ENCODE measurements at places on chromosomes 11 and 22.

- no peak for DNase-seq
Measured at GRCh38 chr22:46861468-46862367, 99.3 kb downstream of the TBC1D22A start.

GRCh38 chr22:28440592-28441390, 238.8 kb downstream of the TTC28 start:
- DNase-seq, result peak; percentile 47

- no peak for DNase-seq
Measured at GRCh38 chr11:107272561-107272960, 185.1 kb downstream of the CWF19L2 start.

DNA sequence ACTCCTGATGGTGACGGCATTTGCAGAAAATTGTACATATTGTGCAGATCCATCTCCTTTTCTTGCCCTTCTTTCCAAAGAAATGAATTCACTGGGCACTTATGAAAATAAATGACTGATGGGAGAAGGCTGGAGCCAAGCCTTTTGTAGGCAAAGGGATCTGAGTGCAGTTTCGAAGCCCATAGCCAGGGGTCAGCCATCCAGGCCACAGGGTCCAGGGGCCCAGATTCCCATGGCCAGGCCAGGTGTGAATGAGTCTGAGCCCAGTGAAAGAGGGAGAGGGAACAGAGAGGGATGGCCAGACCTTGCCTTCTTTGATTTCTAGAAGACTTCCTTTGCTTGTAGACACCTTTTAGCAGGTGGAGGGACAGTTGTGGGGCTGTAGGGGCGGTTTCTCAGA, 209.1 kb downstream of the KIRREL3 start:
- no peak for DNase-seq

DNA sequence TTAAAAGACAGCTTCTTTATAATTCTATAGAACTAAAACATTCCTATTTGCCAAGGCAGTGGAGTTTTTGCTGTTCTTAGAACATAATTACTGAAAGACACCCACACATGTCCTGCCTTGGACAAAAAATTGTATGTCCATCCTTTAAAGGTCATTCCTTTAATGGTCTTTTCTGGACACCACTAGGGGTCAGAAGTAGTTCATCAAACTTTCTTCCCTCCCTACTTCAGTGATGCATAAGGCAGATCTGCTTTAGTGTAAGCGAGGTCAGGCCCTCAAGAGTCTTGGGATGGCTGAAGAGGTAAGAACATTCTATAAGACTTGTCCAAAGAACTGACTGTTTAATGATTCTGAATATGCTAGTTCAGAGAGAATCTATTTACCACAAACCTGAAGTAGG, 4.3 kb upstream of the OR51V1 start:
- peak; percentile 86 for DNase-seq

- no peak for DNase-seq
Measured at GRCh38 chr11:128901653-128902514, 10.7 kb downstream of the KCNJ5 start.

DNA sequence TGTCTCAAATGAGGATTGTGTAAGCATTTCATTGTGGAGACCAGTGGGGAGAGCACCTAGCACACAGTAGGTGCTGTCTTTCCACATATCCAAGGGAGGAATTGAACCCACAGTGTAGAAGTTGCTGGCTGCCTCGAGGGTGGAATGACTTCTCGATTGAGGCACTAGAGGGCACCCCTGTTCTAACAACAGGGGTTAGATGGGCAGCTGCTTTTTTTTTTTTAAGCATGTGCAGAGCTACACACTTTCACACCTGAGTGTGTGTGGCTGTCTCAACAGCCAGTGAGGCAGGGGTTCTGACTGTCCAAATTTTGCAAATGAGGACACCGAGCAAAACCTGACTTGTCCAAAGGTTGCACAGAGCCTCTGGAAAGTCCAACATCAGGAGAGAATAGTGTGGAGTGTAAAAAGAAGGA, 118.2 kb upstream of the CRYBB3 start:
- peak; percentile 19 for DNase-seq

GRCh38 chr11:119683783-119684182, 45.2 kb downstream of the NECTIN1 start:
- DNase-seq, result no peak

DNA sequence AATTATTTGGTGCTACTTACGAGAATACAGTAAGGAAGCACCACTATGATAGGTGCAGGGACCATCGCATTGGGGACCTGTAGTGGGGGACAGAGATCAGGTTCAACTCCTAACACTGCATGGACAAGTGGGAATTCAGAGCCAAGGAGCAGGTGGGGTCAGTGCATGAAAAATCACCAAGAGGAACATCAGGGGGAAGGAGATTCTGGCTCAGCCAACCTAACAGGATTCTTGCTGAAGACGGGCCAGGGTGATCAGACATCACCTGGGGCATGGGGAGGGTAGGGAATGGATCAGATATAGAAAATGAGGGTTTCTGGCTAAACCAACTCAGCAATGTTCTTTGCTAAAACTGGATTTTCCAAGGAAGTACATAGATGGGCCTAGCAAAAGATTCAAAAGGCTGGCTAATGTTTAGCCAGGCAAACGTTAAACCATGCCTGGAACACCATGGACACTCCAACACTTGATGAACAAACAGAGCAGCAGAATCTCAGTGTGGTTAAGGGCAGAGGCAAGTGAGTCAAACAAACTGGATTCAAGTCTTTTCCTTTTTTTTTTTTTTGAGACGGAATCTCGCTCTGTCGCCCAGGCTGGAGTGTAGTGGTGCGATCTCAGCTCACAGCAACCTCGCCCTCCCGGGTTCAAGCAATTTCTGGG, 70.0 kb downstream of the MICAL3 start:
- DNase-seq, result no peak

GRCh38 chr22:48901324-48901723, 926.3 kb downstream of the BRD1 start:
- DNase-seq, result no peak

DNA sequence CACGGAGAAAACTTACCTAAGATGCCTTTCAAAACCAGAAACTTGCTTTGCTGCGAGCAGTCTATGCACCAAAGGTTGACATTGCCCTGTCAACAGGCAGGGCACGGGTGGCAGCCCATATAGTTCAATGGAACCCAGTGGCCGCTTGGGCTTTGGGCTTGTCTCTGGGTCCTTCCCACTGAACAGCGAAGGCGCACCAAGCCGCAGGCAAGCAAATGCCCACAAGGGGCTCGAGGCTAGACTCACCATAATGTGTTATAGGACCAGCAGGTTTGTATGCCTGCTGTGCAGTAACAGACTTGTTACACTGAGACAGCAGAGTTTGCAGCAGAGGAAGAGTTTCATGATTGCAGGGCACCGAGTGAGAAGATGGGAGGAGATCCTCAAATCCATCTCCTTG, 20.3 kb downstream of the CLDN5 start:
- DNase-seq, result no peak

- no peak for DNase-seq
Measured at GRCh38 chr22:37007651-37008050, 11.6 kb downstream of the TST start.

DNA sequence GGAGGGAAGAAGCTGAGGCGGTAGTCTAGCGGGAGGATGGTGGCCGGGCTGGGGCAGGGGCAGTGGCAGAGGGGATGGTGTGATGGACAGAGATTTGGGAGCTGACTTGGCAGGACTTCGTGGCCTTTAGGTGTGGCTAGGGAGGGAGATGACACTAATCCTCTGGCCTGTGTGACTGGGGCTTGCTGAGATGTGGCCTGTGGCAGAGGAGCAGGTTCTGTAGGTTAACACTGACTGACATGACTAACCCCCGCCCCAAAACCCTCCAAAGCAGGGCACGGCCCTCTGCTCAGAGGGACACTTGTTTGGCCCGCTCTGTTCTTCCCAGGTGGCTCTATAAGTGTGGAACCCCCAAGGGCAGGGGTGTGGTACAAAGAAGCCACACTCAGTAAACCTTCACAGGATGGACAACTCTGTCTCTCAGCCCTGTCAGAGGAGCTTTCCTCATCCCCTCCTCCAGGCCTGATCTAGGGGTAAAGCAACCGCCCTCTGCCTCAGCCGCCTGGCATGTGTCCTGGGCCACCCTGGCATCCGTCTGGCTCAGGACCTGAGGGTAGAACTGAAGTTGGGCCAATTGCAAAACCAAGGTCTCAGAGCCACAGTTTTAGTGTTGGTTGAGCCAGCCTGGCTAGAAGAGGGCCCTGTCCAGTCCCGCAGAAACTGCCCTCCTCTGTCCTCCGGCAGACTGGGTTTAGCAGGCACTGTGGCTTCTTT, 15.6 kb downstream of the TOM1 start:
- no peak for DNase-seq

DNA sequence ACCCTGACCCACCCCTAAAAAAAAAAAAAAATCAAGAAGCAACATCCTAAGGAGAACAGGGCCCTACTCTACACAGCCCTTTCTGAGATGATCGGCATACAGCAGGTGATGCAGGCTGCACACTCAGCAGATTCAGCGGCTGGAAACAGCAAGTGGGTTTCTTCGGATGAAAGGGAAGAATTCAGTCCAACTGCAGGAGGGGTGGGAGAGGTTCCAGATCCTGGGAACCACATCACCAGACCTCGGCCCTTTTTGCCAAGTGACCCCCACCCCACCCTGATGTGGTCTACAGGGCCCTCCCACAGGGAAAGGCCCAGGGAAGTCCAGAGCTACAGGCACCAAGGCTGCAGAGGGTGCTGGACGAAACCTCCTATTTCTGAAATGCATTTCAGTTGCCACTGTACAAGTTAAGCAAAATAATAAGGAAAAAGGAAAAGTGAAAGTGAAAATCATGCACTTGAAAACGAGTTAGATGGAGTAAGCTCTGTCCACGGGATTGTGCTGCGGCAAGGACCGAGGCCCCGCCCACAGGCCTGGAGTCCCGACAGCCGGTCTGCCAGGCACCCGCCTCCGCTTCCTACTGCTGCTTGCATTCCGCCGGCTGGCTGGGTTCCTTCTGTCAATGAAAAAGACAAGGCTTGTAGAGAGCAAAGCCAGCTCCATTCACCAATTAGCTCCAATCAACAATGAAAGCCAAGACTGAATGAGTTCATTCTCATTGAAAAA, 16.0 kb upstream of the PHLDA2 start:
- peak; percentile 96 for DNase-seq

- DNase-seq, result no peak
Measured at GRCh38 chr11:35006389-35007128, 90.1 kb downstream of the PDHX start.

DNA sequence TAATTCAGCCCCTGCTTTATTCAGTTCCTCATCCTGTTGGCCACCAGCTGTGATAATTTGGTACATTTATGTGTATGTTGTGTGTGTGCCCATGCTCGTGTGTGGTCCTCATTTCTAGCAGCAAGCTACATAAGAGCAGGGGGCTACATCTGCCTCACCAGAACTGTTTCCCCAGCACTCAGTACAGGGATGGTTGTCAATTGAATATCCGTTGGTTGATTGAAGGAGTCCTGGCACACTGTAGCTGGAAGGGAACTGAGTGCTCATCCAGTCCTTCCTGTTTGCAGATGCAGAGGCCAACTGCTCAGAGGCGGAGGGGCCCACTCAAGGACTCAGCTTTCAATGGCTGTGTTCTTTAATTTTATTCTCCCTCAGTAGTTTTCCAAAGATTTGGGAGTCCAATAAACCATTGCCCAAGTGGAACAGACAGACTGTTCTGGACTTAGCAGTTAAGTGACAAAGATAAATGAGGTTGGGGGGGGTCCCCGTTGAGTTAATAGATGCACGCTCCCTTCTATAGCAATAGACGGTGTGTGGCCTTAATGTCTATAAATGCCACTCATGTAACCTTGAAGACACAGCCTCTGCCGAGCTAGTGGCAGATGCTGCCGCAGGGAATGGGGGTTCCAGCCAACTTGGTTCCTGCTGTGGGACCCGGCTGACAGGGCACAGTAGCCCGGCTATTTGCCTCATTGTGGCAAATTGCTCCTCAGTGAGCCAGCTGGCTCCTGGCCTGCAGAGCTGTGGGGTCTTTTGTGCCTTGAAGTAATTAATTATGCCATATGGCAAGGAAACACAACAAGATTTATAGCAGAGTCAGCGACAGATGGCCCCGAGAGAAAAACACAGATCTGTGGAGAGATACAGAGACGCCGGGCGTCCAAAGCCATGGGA, 71.4 kb upstream of the GRK3 start:
- no peak for DNase-seq

DNA sequence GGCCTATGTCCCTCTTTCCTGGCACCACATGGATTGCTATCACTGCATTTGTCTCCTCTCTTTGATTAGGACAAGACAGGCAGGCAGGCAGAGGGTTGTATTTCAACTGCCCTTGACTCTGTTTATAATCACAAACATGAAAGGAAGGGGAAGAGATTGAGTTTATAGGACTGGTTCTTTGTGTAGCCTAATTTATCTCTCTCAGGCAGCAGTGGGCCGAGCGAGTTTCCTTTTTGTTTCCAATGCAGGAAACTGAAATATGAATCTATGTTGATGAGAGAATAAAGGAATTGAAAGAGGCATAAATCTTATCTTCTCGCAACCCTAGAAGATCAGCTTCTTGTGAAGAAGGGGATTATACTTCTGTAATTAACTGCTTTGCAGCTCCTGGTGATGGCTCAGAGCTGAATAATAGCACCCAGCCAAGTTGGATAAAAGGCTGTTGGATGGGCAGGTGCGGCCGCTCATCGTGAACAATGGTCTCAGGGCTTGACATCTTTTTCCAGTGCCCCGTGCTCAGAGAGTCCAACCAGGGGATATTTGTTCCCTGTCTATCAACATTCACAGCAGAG, 80.6 kb upstream of the SYT13 start:
- DNase-seq, result no peak

DNA sequence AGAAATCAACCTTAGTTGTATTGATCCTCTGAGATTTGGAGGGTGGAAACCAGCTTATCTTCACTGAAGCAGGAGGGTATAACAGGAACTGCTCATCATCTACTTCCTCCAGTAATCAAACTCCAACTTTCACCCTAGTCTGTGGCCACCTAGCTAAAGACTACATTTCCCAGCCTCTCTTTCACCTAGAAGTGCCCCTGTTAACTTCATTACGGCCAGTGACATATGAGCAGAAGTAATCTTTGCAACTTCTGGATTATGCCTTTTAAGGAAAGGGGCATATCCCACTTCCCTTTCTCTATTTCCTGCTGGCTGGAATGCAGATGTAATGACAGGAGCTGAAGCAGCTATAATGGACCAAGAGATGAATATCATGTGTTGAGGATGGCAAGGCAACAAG, 7.6 kb upstream of the VPS37C start:
- no peak for DNase-seq
